GM12891 (cell line): ENCODE measurements at places on chromosomes 2 and 18.

DNA sequence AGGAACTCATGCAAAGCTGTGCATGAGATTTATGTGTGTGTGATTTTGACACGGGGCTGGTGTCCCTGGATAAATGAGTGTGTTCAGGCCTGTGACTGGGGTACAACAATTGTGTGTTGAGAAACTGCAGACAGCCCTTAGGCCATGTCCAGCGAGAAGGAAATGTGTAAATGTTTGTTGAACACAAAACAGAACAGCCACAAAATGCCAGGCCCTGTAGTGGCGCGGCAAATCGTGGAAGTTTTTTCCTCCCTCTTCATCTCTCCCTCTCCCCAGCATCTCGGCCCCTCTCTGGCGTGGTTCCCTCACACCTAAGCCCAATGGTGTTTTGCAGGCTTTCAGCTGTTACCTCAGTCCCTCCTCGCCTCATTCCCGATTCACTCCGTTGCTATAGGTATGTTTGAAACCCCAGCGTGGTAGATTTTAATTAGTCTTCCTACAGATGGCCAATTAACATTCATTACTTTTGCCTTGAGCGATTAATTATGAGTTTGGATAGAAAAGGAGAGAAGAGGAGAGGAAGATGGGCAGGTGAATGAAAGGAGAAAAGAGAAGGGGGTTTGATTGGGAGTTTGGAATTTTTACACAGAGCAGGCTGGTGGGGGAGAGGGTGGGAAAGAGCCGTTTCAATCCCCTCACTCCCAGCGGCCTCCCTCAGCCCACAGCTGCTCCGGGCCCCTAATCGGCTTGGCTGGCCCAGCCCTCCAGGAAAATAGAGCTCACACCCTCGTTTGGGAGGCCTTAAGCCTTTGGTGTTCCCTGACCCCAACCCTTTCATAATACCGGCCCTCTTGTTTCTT, 10.8 kb downstream of the SPR start:
- DNase-seq, result no peak

GRCh38 chr2:120768112-120769048, 32.7 kb downstream of the GLI2 start:
- no peak for DNase-seq

GRCh38 chr18:36649205-36649604, 179.6 kb downstream of the TPGS2 start:
- DNase-seq, result no peak

DNA sequence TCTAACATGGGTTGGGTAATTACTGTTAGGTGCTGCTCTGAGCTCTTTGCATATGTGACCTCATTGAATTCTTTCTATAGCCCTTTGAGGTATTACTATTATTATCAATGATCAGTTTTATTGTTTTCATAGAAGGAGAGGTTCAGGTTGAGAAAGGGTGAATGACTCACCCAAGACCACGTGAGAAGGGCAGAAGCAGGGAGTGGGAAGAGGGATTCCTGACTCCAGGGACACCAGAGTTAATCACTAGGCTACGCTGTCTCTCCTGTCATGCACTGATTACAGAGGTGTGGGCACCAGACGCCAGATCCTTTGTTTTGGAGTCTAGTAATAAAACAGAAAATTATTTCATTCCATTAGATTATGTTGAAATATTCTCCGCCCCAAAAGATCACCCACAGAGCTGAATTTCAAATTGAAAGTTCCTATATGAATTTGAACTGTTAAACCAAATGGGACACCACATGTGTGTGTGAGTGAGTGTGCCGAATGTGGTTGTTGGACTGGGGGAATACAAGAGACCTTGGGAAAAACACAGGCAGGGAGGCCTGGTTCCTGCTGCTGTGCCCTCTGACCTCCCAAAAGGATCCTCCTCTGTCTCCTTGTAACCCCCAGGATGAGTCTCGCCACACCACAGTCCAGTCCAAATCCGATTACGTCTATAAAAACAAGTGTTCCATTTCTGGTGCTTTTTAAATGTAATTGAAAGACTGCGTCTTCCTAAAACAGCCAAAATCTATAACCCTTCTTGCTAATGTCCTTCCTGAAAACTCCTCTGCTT, 215.4 kb downstream of the ZNF521 start:
- no peak for DNase-seq

DNA sequence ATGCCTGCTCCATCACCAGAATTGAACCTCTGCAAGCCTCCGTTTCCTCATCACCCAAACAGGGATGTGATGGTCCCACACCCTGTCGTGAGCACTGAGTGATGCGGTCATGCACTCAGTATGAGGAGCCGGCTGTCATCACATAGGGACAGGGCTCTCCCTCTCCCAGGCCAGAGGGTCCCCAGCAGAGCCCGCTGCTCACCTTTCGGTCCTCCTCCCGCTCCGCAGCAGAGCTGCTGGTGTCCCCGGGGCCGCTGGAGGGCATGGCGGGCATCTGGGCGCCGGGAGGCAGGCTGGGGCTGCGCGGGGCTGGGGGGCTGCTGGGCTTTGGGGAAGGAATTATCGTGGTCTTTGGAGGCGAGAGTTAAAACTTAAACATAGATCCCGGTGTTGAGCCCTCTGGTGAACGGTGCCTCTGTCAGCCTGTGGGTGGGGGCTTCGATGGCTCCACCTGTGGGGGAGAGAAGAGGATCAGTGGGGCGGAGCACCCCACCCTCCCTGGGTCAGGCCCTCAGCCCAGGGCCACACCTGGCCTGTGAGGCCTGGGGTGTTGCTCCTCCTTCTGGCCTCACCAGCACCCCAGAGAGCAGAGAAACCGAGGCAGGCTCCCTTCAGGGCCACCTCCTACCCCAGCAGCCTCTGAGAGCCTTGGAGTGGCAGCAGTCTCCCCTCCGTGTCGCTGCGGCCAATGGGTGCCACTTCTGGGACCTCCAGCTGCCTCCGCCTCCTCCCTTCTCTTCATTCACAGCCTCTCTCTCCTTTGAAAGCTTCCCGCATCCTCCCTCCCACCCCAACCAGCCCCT, 27.8 kb downstream of the DNMT3A start:
- DNase-seq, result no peak
